Left lung (tissue), 14 donors: ENCODE measurements at places on chromosomes 3 and 15.

DNA sequence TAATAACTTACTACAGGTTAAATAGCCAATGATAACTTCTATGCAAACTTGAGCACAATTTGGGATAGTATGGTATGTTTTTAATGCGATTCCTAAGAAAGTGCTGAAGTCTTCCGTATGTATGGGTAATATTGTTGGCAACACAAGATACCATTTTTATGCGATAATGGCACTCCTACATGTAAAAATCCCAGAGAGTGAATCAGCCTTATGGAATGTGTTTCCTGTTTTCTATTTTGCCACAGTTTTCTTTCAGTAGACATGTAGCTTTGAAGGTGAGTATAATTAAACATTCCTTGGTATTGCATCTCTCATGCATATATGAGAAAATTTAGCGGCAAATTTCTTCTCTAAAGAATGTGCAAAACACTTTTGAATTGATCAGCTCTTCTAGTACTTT lies 396.8 kb upstream of the AZI2 start:
- no peak for DNase-seq

DNA sequence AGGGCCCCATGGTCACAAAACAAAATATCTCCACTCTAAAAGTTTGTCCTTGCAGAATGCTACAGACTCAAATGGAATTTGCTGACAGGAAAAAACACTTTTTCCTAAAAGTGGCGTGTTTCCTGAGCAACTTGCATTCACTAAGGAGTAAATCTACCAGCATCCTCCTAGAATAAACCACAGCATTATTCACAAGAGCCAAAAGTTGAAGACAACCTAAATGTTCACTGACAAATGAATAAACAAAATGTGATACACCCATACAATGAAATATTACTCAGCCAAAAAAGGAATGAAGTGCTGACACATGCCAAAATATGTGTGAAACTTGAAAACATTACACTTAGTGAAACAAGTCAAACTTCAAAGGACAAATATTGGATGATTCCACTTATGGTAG lies 28.9 kb downstream of the ITGB5 start:
- no peak for DNase-seq

- no peak for DNase-seq
Measured at GRCh38 chr3:53169045-53169831, 8.2 kb downstream of the PRKCD start.

DNA sequence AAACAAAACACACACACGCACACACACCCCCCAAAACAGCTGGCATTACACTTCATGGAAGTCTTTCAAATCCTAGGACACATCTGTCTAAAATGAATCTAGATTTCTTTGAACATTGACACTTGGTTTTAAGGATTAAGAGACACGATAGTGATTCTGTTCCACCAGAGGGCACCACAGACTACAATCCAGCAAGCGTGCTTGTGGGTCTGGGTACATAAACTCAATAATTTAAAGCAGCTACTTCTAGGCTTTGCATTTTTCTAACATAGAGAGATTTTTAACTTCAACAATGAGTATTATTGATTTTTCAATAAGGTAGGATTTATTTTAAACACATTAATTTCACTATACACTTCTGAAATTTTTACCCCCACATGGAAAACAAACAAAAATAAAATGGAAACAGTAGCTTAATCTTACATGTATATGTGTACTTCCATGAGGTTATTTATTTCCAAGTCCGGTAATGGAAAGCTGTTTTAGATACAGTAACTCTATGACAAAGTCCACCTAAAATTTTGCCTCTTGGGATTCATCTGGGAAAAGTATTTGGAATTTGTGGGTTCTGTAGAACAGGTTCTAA lies 564.0 kb upstream of the TGFBR2 start:
- peak; percentile 36 for DNase-seq

DNA sequence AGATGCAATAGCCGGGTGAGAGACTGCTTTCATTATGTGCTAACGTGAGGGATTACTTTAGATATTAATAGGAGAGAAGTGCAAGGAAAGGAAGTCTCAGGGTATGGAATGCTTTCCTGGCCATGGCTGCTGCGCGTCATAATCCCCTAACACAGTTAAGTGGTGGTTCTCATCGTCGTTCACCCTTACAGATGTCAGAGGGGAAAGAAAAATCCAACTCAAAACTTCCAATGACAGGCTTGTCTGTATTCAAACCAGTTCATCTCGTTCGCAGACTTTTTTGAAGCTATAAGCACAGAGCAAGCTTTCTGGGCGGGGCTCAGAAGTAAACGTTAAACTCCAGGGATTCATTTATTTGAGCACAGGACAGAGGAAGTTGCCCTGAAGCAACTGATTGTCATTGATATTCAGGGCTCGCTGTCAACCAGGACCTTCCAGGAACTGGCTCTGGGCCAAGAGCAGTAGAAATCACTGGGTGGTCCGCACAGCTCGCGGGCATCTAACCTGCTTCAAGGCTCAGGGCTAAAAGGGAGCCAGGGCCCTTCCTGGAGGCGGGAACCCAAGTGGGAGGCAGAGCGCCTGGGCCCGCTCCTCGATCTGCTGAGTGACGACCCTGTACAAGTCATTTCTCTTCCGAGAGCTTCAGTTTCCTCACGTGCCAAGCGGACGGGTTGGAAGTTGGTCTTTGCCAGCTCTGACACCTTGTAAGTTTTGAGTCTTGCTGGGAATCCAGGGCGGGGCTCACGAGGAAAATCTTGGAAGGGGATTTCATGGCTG lies 1.1 kb upstream of the LPP start:
- DNase-seq = peak; percentile 42
